ENCODE measurements at places on chromosomes 3 and 15.
A peak's percentile ranks its signal among the peaks of the same experiment; 100 is the strongest.

- no peak for DNase-seq
Measured at GRCh38 chr3:45123030-45123429, 23.1 kb downstream of the CDCP1 start.

GRCh38 chr3:177753451-177754155 lies 556.3 kb upstream of the TBL1XR1 start:
- no peak for DNase-seq

DNA sequence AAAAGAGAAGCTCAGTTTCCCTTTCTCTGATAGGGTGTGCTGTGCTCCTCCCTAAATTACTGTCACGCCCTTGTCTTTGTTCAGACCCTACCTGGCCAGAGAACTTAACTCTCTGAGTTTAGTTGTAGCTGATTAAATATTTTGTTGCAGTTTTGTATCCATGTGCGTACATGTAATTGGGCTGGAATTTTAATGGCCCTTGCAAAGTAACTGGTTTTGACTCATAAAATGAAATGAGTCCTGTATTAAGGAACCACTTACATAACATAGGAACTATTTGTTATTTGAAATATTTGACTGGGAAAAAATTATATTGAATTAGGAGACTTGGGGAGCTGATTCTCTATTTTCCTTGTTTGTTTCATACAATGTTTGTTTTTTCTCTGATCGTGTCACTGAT lies 80.2 kb downstream of the LRRK1 start:
- no peak for DNase-seq

- no peak for DNase-seq
Measured at GRCh38 chr3:152300029-152300731, 31.5 kb downstream of the MBNL1 start.

- DNase-seq: no peak
Measured at GRCh38 chr15:77415450-77416147, 4.3 kb downstream of the PEAK1 start.

- no peak for DNase-seq
Measured at GRCh38 chr15:62880278-62880677, 162.3 kb upstream of the TPM1 start.

GRCh38 chr3:193971966-193972365 lies 164.0 kb upstream of the HES1 start:
- DNase-seq: no peak

- no peak for DNase-seq
Measured at GRCh38 chr3:43317461-43318316, 31.3 kb downstream of the SNRK start.

DNA sequence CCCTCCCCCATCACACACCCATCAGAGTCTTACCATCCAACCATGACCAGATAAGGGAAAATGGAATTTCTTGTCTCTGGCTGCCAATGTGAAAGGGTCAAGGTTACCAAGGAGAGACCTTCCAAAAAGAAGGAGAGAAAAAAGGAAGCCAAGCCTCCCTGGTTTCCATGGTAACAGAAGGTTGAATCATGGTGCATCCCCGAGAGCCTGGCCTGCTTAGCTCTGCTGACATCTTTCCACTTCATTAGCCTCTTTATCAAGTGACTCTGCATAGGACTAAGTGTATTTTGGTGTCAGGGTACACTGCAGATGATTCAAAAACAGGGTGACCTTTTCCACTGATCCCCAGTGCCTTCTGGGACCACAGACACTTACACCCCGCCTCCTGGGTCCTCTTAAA lies 225.7 kb upstream of the PPP2R3A start:
- DNase-seq: no peak

- DNase-seq: peak; percentile 84
Measured at GRCh38 chr15:40104865-40105516, 3.7 kb downstream of the BMF start.

DNA sequence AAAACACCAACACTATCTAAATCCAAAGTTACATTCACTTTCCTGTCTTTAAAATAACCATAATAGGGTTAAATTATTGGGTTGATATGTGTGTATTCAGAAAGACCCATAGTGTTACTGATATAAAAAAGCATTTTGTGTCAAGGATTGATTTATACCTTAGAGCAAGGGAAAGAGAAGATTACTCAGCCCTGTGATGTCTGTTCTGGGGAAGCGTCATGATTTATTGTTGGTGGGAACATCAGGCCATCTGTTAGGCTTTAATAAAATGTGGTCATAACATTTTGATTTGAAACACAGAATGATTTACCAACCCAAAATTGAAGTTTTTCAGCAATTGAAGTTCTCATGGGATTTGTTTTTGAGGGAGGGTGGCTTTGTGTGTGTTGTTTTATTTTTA lies 33.2 kb downstream of the SIDT1 start:
- DNase-seq: no peak

DNA sequence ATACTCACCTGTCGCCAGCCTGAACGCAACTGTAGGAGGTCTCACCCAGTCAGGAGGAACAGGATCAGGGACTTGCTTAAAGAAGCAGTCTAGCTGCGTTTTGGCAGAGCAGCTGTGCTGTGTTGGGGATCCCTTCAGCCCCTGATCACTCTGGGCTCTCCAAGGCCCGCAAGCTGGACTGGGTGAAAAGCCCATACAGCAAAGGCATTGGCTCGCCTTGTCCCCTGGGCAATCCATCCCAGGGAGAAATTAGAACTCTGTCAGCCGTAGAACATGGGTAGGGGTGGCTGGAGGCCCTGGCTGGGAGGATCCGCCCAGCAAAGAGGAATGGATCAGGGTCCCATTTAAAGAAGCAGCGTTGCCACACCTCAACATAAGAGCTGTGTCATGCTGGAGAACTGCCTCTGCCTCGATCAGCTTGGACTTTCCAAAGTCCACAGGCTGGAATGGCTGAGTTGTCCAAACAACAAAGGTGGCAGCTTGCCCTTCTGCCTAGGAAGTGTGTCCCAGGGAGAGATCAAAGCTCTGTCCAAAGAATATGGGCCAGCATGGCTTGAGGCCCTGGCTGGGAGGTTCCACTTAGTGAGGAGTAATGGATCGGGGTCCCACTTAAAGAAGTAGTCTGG lies 9.1 kb downstream of the OR5H2 start:
- no peak for DNase-seq

DNA sequence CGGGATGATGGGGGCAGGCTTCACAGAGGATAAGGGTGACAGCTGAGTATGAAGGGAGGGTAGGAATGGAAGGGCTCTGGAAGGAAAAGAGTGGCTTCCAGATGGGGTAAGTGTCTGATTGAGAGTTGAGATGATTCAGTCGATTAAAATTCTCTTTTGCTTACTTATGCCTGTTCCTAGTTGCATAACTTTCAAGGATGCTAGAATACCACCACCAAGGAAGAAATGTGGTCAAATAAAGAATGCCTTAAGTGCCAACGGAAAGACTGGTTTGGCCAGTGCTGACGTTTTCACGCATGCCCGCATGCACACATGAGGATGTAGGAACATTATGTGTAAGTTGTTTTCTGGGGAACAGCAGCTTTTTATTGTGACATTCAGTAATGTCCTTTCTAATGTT lies 263.4 kb upstream of the WNT5A start:
- DNase-seq: no peak

DNA sequence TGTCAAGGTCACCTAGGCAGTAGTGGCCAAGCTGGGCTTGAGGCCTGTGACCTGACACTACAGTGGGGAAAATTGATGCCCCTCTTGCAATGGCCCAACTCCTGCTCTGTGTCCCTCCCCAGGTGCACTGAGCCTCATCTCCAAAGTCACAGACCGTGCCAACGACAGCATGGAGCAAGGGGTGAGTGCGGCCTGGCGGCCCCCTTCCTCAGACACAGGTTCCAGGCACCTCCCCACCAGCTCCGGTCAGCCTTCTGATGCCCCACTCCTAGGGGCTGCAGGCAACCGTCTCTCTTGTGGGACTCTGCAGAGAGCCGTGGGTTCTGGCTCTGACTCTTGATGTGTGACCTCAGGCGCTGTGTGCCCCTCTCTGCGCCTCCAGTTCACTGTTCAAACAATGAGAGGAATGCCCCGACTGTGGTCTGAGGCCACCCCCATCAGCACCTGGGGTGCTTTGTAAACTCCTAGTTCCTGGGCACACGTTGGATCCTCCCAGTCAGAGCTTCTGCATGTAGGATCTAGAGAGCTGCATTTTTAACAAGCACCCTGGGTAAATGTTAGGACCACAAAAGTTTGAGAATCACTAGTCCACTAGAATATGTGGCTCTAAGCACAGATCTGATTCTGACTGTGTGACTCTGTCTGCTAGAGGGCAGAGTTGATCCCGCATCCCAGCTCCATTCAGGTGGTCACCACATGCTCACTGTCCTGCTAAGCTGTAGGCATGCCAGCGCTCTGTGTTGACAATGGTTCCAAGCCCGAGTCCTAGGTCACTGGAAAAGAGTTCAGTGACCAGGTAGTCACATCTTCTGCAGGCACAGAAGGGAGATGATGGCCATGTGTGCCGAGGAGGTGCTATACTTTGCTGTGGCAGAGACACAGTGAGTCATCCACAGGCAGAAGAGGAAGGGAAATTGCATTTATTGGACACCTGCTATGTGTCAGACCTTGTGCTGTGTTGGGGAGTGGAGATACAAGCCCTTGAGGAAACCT lies 46.2 kb upstream of the NR2C2 start:
- DNase-seq: no peak

DNA sequence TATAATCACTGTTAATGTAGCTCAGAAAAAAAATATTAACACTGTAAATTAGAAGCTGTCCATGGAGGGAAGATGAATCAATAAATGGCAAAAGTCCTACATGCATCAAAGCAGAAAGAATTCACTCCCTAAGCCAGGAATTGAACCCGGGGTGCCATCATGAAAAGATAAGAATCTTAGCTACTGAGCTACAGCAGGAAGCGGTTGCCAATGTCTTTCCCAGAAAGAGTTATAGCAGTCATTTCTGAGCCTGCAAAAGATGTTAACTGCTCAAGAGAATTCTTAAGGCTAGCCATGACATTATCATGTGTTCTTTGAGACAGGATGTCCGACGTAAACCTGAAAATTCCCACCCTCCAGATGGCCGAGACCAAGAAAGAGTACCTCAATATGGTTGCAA lies 47.4 kb upstream of the MKRN3 start:
- DNase-seq: no peak

GRCh38 chr3:111785034-111785433 lies 74.0 kb upstream of the PHLDB2 start:
- DNase-seq: no peak

- no peak for DNase-seq
Measured at GRCh38 chr3:158685159-158685558, 12.7 kb upstream of the LXN start.

GRCh38 chr3:156148946-156149381 lies 28.6 kb downstream of the KCNAB1 start:
- no peak for DNase-seq

- DNase-seq: no peak
Measured at GRCh38 chr15:92812271-92812670, 87.9 kb upstream of the CHD2 start.

DNA sequence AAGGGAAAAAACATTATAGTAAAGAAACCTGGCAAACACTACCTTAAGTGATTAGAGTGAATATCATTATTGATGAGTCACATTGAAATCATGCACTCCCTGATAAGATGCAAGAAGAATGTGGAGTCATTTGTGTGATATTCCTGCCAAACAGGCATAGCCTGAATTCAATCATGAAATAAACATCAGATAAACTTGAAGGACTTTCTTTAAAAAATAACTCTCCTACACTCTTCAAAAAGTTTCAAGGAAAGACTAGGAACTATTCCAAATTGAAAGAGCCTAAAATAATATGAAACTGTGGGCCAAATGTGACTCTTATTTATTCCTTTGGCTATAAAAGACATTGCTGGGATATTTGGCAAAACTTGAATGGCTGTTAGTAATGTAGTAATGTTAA lies 625.7 kb upstream of the LMCD1 start:
- DNase-seq: no peak

DNA sequence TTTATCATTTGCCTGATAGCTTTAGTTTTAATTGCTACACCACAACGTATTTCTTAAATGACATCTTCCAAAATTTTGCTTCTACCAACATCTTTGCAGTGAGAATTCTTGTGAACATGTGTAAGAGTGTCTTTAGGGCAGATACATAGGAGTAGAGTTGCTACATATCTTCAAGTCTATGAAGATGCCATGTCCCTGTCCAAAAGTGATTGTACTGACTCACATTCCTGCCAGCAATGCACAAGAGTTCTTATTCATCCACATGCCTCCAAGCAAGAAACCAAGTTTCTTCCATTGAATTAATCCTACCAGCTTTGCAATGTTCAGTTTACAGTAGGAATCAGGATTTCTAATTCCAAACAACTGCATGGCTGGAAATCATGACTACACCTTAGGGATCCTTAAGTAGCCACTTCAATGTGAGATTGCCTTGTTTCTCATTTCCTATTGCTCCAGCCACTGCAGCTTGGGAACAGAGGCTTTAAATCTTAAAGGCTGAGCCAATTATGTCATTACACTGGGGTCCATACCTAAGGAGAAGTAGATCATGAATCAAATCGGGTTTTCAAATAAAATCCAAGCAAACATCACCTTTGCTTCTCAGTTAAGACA lies 44.5 kb downstream of the BCL2L10 start:
- no peak for DNase-seq

- DNase-seq: no peak
Measured at GRCh38 chr3:14096742-14097141, 27.9 kb downstream of the CHCHD4 start.

GRCh38 chr3:134065252-134066157 lies 35.8 kb upstream of the SLCO2A1 start:
- DNase-seq: no peak

DNA sequence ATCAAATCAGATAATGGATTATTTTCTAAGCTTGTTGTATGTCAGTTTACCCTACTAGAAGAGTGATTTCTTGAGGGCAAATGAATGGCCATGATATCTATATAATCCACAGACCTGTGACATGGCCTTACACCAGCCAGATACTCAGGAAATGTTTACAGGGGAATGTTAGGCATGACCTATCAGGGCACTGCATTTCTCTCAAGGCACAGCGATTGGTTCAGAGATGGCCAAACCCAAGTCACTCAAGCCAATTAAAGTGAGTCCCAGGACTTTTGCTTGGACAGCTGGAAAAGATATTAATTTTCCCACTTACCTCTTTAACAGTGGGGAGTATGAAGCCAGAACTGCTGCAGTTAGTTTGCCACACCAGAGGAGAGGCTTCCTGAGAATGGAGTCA lies 28.7 kb upstream of the GATA2 start:
- DNase-seq: no peak

DNA sequence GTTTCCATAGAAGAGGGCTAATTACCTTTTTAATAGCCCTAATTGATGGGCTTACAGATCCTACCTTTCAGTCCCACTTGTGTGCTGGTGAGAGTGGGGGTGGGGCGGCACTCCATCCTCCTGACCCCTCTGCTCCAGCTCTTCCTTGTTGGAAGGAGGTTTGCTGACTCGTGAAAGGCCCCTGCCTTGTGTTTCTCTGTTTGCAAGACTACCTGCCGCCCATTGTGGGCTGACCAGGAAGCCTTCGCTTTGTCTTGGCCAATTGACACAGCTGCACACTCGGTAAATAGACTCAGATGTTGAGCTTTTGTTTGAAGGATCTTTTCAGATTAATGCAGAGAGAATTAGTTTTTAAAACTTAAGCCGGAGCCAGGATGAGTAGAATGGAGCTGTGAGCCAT lies 197.3 kb upstream of the HES1 start:
- DNase-seq: no peak

DNA sequence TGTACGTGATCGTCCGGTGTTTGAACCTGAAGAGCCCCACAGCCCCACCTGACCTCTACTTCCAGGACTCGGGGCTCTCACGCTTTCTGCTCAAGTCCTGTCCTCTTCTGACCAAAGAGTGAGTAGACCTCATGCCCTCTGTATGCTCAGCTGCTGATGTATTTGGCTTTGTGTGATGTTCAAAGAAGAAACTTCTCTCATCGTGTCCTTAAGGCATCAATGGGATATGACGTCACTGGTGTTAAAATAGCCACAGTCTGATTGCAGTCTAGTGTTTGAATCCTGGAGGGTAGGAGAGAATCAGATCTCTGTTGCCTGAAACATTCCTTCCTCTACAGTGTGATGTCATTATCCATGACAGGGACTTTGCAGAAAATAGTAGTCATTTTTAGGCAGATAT lies 28.1 kb downstream of the ABHD2 start:
- no peak for DNase-seq
